Activated naive CD4-positive, alpha-beta T cell treated with anti-CD3 and anti-CD28 coated beads for 36 hours (primary cell): ENCODE measurements at places on chromosomes 2 and 18.

GRCh38 chr2:117997872-117998454, 15.9 kb downstream of the CCDC93 start:
- DNase-seq = no peak

GRCh38 chr18:3710712-3711301, 260.8 kb downstream of the TGIF1 start:
- no peak for DNase-seq

- DNase-seq = no peak
These were observed 35.9 kb upstream of the NARS1 start for GRCh38 chr18:57657542-57657941.

- no peak for DNase-seq
These were observed 131.2 kb upstream of the CYP1B1 start for GRCh38 chr2:38207168-38207567.

DNA sequence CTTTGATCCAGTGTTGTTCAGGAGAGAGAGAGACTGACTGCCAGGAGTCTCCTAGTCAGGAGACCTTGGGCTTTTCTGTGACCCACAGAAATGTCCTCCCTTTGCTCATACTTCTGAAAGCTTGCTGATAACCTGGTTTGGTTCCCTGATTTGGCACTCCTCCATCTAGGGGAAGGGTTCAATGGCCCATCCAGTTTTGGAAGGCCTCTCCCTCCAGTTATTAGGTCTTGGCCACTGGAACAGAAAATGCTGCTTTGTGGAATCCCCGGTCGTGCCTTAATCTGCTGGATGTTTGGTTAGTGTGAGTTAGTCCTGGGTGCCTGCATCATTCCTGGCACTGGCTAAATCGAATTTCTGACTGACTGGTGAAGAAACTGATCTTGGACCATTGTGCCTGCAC, 35.7 kb downstream of the KDM3A start:
- no peak for DNase-seq

DNA sequence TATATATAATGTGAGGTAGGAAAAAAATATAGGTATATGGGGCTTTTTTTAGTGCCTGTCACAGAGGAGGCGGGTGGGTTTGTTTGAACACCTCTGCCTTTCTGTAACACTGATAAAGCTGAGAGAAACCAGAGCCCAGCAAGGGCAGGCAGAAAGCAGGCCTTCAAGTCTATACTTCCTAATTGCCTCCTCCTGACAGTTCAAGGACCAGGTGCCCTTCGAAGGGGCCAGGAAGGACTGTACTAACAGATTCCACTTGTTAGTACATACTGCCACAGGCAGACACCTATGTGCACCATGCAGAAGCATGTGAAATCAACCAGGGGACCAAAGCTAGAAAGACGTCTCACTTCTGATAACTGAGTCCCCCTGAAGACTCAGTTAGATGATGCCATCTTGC, 13.8 kb downstream of the SLC1A4 start:
- DNase-seq = no peak

- no peak for DNase-seq
These were observed 69.7 kb downstream of the TGOLN2 start for GRCh38 chr2:85257970-85258605.

- no peak for DNase-seq
These were observed 60.8 kb upstream of the RNF152 start for GRCh38 chr18:61953641-61954040.

- DNase-seq = peak; percentile 89
These were observed 4.4 kb downstream of the ANKRD23 start for GRCh38 chr2:96839293-96839874.

DNA sequence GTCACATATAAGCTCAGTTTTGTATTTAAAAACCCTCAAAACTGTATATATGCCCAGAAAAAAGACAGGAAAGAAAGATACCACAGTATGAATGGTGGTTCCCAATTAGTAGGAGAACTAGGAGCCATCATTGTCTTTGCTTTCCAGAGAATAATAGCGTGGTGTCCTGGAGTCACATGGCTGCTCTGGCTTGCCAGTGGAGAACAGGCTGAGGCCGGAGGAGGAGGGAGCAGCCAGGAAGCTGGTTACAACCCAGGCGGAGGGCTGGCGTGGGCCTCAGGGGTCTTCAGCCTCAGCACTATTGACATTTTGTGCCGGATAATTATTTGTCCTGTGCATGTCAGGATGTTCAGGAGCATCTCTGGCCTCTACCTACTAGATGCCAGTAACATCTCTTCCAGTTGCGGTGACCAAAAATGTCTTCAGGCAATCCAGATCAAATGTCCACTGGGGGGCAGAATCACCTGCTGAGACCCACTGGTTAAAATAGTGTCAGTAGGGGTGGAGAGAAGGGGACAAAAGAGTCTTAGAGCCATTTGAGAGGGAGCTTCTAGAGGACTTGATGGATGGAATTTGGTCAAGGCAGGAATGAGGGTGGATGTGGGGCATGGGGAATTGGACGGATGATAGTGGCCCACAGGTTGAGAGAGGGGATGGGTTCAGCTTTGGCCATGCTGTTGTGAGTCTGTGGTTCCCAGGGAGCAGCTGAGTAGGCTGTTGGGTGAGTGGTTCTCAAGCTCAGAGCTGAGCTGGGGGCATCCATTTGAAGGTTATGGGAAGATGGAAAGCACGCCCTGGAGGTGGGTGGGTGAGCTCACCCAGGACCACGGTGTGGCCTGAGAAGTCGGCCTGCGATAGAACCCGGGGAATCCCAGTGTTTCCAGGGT, 144.9 kb downstream of the AGAP1 start:
- DNase-seq = no peak

DNA sequence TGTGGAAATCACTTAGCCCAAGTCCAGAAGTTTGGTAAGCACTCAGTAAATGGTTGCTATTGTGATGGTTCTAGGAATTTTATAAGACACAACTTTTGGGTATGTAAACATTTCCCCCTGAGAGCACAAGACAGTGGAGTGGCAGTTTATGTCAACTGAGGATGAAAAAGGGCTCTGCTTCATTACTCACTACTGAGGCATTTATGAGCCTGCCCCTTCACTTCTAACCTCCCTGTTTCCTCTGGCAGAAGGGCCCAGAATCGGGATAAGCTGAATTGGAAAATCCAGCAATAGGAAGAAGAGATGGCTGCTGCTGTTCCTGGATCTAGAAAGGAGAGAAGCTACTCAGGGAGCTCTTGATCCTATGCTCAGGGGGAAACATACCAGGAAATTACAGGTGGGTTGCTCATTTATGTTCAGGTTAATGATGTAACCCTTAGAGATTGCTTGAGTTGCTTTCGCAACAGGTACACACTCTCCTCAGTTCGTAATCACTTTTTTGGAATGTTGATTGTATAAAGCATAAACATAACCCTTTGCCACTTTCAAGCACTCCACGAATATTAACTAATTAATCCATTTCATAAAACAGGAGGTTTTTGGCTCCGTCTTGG, 46.3 kb downstream of the ADCYAP1 start:
- DNase-seq = no peak

- DNase-seq = no peak
These were observed 45.3 kb downstream of the SP110 start for GRCh38 chr2:230174466-230174865.
